Hematopoietic multipotent progenitor cell treated with erythropoietin and hydrocortisone succinate and interleukin-3 and kit ligand, for 15 days (in vitro differentiated cells): ENCODE measurements at places on chromosomes 2 and 18.
A peak's percentile ranks its signal among the peaks of the same experiment; 100 is the strongest.

DNA sequence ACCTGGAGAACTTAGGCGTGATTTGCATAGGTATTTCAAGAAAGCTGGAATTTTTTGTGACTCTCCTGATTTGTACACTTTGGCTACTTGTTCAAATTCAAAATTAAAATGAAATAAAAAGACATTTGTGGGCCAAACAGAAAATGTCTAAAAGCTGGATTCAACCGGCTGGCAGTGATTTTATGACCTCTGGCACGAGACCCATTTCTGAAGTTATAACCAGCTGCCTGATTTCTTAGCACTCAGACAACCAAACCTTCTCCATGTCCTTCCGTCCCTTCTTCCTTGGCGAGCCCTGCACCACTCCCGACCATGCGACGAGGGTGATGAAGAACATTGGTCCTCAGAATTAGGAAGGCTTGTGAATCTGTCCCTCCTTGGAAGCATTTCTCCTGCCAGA lies 19.7 kb downstream of the PKDCC start:
- DNase-seq = no peak

DNA sequence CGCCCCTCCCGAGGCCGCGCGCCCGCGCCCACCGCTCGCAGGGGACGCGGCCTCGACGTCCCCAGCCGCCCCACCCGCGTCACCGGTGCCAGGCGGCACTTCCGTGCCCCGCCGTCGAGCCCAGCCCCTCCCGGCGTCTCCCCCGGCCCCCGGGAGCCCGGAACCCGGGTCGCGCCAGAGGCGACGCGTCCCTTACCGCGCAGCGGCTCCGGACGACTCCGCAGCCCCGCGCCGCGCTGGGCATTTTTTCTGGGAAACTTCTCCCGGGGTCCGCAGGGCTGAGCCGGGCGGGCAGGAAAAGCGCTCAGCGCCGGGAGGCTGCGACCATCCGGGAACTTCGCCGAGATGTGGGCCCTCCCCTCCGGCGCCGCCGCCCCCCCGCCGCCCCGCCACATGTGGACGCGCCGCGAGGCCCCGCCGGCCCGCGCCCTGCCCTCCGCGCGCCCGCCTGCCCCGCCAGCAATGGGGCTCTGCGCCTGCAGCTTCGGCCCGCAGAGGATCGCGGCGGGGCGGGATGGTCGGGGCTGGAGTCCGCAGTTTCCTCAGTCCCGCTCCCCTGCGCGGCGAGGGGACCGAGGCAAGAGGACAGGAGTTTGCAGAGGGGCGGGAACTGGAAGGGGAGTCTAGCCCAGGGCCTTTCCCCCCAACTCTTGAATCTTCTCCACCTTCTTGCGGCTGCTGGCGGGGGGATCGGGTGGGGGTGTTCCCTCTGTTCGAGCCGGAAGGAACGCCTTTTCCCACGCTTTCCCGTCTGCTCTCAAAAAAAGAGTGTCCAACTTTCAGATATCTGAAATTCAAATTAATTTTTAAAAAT lies 81.5 kb downstream of the CHRNA1 start:
- no peak for DNase-seq

GRCh38 chr2:54655046-54655809 lies 68.2 kb upstream of the EML6 start:
- DNase-seq = no peak

GRCh38 chr18:47901624-47902362 lies 28.7 kb downstream of the SMAD2 start:
- no peak for DNase-seq

- no peak for DNase-seq
Measured at GRCh38 chr2:12684471-12684936, 32.2 kb upstream of the TRIB2 start.

DNA sequence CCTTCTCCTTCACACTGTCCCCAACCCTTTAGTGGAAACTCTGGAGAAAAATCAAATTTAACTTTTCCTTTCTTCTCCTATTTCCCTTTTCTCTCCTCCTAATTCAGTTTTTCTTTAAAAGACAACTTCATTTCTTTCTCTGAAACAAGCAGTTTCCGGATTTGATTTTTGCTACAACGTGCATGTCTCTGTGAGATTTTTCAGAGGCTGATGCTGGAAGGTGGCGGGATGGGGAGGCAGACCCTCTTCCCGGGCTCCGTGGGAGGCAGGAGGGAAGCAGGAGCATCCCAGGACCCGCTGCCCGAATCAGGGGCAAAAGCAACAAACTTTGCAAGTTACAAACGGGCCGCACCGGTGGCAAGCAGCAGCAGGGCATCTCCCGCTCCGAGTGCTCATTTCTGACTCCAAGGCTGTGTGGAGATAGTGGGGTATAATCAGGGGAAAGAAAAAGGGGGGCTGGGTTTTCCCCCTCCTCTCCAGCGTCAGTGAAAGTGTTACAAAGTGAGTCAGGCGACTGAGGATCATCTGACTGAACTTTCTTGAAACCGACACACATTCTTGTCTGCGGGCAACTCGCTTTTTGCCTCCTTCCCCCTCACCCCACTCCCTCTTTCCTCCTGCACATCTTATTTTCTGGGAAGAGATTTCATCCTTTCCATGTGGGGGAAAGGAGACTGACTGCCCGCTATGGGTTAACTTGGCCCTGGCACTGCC lies 6.4 kb downstream of the ZEB2 start:
- DNase-seq = no peak

DNA sequence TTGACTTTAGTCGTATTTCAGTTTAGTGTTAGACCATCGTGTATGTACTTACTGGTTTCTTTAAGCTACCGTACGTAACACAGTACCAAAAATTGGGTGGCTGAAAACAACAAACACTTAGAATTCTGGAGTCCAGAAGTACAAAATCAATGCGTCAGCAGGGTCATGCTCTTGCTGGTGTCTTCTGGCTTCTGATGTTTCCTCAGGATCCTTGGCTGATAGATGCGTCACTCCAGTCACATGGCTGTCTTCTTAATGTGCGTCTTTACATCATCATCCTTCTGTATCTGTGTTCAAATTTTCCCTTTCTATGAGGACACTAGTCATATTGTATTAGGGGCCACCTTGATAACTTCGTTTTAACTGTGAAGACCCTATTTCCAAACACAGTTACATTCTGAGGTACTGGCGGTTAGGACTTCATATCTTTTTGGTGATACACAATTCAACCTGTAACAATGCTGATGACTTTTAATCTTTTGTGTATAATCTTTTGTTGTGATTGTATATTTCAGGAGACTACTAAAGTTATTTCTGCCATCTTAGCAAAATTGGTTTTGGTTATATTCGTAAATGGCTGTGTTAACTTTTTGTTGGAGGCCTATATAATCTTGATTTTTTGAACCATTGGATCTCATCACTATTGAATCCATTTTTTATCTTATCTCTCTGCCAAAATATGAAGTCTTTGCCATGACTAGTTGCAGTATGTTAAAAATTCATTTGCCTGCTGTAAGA lies 25.4 kb downstream of the ACTR3 start:
- DNase-seq = no peak

GRCh38 chr2:1283020-1283801 lies 130.1 kb upstream of the TPO start:
- no peak for DNase-seq

- DNase-seq = no peak
Measured at GRCh38 chr2:224841910-224842309, 125.7 kb upstream of the CCDC195 start.

DNA sequence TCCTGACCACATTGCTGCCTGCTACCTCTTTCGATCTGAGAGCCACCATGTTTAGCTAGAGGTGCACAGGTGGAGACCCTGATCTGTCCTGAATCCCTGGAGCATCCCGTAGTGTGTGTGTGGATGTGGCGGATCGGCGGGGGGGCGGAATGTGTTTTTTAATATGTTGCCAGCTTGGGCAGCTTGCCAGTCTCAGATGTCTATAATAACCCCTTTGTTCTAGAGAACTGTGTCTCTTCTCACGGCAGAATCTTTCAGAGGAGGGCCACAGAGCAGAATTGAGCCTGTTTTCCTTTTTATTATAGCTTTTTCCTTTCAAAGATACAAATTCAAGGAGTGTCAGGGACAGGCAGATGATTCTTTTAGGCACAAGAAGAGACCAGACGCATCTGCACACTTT lies 934.1 kb upstream of the KLHL29 start:
- DNase-seq = no peak

GRCh38 chr2:67479261-67479660 lies 82.1 kb downstream of the ETAA1 start:
- DNase-seq = no peak

GRCh38 chr2:52749764-52750163 lies 1017.8 kb upstream of the CHAC2 start:
- no peak for DNase-seq

- no peak for DNase-seq
Measured at GRCh38 chr2:159998961-159999360, 63.5 kb downstream of the PLA2R1 start.

DNA sequence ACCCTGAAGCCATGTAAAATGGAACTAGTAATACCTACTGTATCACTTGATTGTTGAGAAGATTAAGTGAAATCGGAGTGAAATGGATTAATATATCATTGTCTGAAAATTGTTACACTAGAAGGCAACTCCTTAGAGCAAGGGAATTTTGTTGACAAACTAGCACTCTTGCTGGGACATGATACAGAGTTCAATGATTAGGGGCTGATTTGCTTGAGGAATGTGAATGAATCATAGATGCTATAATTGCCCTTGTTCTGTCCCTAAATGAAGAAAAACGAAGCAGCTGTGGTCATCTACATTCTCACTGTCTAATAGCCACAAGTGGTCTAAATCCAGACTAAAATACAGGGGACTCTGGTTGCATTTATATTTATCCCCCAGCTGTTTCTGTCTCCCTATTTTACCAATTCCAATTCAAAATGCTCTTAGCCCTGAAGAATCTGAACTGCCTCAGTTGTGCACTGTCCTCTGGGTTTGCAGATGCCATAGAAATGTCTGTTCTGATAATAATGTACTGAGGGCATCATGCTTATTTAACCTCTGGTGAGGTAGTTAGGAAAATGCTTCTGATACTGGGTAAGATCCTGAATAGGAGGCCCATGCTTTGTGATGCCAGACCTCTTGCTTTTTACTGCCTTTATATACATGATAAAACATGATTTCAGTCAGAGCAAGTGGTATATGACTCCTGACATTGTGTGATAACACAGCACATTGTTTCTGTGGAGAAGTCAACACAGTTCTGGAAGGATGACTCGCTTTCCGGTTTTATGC lies 382.1 kb downstream of the NRXN1 start:
- DNase-seq = no peak

DNA sequence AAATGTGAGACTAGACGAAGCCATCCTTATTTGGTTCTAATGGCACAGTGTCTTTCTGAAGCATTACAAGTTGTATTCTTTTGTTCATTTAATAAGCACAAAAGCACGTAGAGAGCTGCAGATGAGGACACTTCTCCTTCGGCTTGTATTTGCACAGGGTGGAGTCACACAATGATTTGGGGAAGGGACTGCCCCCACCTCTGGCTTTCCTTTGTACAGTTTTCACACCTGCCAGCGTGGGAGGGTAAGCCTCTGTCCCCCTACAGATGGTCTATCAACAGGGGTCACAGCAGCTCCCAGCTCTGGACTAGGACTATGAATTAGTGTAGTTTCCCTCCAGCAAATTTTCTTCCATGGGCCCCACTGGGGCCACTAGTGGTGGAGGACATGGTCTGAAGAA lies 108.2 kb upstream of the KLHL14 start:
- DNase-seq = no peak

DNA sequence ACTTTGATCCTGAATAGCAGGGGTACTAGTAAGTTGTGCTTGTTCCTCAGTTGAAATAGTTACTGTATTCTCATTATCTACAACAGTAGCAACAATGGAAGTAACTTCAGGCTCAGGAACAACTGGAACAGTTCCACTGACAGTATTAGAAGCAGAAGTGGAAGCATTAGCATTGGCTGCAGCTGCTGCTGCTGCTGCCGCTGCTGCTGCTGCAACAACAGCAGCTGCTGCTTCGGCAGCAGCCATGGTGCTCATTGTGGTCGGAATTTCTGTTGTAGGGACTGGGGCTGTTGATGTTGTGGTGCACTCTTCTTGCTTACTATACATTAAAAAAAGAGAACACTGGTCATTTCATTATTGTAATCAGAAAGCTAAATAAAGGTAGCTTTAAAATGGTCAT lies 40.8 kb downstream of the PRPF40A start:
- DNase-seq = no peak

DNA sequence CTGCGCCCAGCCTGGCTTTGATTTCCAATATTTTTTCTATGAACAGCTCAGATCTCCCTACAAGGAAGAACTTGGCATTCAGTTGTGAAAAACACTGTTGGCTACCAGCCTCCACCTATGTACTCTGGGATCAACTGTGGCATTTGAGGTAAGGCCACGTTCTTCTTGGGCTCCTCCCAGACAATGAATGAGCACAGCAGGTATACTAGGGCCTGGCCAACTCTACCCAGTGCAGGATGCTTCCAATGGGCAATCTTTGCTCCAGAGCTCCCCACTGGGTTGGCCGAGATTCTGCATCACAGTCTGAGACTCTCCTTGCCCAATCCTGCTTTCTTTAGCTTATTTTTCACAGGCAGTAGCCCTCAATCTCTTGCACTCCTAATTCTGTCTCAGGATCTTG lies 75.9 kb downstream of the TMEM131 start:
- DNase-seq = no peak

DNA sequence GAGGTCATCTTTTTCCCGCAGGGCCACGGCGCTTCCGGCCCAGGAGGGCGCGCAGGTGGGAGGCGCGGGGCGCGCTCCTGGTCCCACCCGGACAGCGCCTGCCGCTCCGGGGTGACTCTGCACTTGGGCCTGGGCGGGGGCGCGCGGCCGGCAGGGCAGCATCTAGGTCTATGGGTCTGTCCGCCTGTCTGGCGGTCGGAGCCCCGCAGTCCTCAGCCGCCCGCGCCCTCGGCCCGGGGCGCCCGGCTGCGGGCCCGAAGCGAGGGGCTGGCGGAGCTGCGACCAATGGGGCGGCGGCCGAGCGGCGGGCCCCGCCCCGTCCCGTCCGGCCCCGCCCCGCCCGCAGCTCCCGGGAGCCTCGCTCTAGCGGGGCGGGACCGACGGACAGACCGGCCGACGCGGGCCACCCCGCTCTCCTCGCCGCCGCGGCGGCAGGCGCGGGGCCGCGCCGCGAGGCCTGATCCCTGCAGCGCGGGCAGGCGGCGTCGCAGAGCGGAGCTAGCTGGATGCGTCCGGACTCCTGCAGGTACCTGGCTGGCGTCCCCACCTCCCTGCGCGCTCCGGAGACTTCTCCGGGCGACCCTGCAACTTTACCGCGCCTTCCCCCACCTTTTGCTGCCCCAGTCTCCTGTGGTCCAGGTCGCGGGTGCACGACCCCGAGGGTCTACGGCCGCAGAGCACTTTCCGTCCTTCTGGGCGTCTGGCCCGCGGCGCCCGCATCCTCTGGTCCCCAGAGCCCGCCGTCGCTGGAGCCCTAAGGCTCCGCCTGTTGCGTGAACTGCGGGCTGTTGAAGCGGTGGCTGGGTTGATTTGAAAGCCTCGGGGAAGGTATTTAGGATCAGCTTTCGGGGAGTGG lies at the start of gene KCNS3:
Gene KCNS3 (plus strand): TSS at position 387 of the 856 bp plus-strand sequence. CDS start 52,342 bp downstream, outside the sequence.
- DNase-seq = peak; percentile 6

DNA sequence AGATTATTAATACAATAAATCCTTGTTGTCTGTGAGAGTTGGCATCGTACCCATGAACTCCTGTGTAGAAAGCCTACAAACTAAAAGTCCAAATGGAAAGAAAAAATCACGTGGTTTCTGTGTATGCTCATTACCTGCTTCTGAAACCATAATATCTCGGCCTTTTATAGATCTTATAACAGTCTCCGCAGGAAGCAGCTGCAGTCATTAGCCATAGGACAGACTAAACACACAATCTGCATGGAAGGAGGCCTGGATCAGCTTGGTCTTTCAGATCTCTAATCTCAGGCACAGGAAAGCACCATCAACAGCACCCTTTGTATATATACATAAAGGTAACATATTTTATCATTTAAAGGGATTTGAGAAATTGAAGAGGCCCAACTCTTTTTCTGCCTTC lies 508.9 kb upstream of the TCF4 start:
- DNase-seq = no peak
